ENCODE measurements at places on chromosomes 13 and 19. TPM values are rescaled to one million over a fixed set of nuclear protein-coding genes. Genes with fewer than 3 reads are reported as not detected.
A peak's percentile ranks its signal among the peaks of the same experiment; 100 is the strongest.

DNA sequence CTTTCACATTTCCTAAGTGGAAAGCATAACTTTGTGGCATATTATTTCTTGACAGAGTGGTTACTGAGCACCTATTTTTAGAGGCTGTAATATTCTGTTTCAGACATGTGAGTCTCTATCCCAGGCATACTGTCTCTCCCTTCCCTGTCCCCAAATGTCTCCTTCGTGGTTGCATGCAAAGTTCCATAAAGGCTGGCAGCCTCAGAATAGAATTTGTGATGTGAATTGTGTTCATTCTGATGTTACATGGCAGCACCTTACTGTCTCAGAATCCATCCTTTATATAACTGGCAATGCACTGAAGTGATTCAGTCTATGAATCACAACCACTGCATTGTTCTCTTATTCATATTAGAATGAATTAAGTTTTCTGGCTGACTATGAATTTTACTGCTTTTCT, 89.0 kb upstream of the SLC7A1 start:
- no peaks in the 10 kb centered on the region for H3K27me3 ChIP-seq
- H3K4me1 ChIP-seq: no peaks in the 10 kb centered on the region
- no peaks in the 10 kb centered on the region for H3K36me3 ChIP-seq

DNA sequence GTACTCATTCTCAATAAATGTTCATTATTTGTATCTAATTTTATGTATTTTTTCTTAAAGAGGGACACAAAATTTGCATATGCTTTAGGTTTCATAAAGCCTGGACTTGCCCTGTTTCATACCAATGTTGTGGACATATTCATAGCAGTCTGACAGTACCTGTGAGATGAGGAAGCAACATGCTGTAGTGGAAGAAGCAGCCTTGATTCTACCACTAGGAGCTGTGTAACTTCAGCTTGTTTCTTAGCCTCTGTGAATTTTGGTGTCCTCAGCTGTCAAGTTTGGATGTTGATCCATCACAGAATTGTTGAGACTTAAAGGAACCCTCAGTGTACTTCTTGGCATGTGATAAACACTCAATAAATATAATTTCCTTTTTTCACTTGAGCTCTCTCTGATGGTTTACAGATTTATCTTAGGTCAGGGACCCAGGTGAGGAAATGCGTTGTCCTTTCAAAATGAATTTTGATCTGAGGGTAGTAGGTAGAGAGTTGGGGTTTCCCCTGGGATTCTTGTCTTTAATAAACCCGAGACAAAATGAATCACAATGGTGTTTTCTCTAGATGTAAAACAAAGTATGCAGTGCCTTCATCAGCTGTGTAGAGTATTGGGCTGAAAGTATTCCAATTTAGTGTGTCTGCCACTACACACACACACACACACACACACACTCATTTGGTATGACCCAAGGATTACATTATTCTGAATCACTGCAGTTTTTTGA, 152.1 kb downstream of the KCNRG start:
- no peaks in the 10 kb centered on the region for H3K4me1 ChIP-seq
- no peak for DNase-seq
- H3K4me3 ChIP-seq: no peak overlapping the region
- no peaks in the 10 kb centered on the region for H3K36me3 ChIP-seq
- no peak overlapping the region for H3K27ac ChIP-seq
- H3K27me3 ChIP-seq: no peaks in the 10 kb centered on the region

- H3K36me3 ChIP-seq: no peaks in the 10 kb centered on the region
- no peak for DNase-seq
- no peaks in the 10 kb centered on the region for H3K27me3 ChIP-seq
- H3K4me1 ChIP-seq: peaks cover 4% of the 10 kb centered on the region
- H3K27ac ChIP-seq: peak overlapping the region; percentile 0
These were observed 114.4 kb downstream of the RAB20 start for GRCh38 chr13:110447058-110447511.

DNA sequence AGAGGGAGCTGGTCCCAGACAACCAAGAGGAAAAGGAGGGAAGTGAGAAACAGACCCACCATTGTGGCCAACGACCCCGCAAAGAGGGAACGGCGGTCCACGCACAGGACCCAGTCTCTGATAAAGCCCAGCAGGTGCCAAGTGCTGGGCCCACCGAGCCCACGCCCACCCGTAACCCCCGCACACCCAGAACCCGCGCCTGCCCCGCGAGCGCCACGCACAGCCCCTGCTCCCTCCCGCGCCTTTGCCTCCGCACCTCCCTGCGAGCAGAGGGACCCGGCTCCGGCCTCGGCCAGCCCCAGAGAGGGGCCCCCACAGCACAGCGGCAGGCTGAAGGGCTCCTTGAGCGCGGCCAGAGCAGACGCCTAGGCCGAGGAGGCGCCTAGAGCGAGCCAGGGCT, 1192.2 kb downstream of the PCDH17 start:
- no peak overlapping the region for H3K27ac ChIP-seq
- no peak overlapping the region for H3K4me3 ChIP-seq
- H3K4me1 ChIP-seq: no peaks in the 10 kb centered on the region
- no peaks in the 10 kb centered on the region for H3K36me3 ChIP-seq
- DNase-seq: no peak

Gene ZNF497
- total RNA-seq: 2.9 TPM

GRCh38 chr13:114041493-114041892, 67.6 kb upstream of the C13orf46 start:
- no peak overlapping the region for H3K4me3 ChIP-seq
- DNase-seq: no peak
- peak overlapping the region; percentile 42 for H3K27ac ChIP-seq

Gene SIGLEC7
- total RNA-seq: 0.42 TPM

- no peaks in the 10 kb centered on the region for H3K27me3 ChIP-seq
- H3K4me1 ChIP-seq: no peaks in the 10 kb centered on the region
- no peak overlapping the region for H3K27ac ChIP-seq
- no peak overlapping the region for H3K4me3 ChIP-seq
These were observed 27.1 kb upstream of the IGFL1 start for GRCh38 chr19:46202426-46202825.

DNA sequence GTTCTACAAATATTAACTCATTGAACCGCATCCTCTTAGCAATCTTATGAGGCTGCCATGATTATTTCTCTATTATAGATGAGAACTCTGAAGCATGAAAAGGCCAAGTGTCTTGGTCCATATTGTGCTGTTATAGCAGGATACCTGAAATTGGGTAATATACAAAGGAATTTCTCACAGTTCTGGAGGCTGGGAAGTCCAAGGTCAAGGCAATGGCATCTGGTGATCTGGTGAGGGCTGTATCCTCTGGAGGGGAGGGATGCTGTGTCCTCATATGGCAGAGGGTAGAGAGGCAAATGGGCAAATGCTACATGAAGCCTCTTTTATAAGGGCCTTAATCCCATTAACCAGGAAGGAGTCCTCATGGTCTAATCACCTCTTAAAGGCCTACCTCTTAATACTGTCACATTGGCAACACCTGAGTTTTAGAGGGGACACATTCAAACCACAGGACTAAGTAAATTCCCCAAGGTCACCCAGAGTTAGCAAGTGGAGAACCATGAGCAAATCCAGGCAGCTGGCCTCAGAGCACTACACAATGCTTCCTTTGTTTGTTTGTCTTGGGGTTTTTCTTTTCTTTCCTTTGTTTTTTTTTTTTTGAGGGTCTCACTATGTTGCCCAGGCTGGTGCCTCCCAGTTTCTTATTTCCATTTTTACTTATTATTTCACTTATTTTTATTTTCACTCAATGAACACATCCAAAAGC, 55.9 kb upstream of the LATS2 start:
- no peaks in the 10 kb centered on the region for H3K36me3 ChIP-seq
- no peak for DNase-seq
- H3K27me3 ChIP-seq: no peaks in the 10 kb centered on the region
- no peak overlapping the region for H3K27ac ChIP-seq

Gene TRIM28
- total RNA-seq: 299 TPM

Gene KLHL1
- not detected for total RNA-seq
